ENCODE measurements at places on chromosomes 6 and 20.
A peak's percentile ranks its signal among the peaks of the same experiment; 100 is the strongest.

- no peak for DNase-seq
Observed at GRCh38 chr6:105869835-105870440, 216.2 kb upstream of the PRDM1 start.

- DNase-seq, result no peak
Observed at GRCh38 chr6:144944106-144944505, 659.0 kb downstream of the UTRN start.

DNA sequence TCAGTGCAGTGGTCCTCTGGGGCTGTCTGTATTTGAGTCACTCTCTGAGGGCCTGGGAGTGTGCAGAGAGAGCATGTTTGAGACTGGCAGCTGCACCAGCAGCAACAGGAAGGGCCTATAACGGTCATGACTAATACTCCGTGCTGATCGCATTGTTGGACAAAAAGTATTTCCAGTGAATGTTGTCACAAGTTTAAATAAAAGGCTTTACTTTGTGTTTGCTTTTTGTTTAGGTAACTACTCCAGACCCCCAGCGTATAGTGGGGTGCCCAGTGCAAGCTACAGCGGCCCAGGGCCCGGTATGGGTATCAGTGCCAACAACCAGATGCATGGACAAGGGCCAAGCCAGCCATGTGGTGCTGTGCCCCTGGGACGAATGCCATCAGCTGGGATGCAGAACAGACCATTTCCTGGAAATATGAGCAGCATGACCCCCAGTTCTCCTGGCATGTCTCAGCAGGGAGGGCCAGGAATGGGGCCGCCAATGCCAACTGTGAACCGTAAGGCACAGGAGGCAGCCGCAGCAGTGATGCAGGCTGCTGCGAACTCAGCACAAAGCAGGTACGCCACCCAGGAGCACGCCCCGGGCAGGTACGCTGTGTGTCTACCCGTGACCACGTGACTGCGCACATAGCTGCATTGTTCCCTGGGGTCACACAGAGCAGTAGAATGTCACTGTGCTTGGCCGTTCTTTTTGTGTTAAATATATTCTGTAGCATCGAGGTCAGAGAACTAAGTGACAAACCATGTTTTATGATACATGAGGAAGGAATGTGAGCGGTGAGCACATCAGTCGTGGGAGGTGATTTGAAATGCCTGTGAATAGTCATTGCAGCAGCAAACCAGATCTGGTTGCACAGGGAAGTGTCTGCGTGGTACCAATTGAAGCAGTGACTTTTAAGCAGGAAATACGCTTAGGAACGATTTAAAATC lies 174.7 kb downstream of the TMEM242 start:
- peak; percentile 92 for DNase-seq

- no peak for DNase-seq
Observed at GRCh38 chr6:46014511-46015118, 1.0 kb downstream of the CLIC5 start.

- no peak for DNase-seq
Observed at GRCh38 chr20:19966840-19967239, 50.3 kb upstream of the NAA20 start.

DNA sequence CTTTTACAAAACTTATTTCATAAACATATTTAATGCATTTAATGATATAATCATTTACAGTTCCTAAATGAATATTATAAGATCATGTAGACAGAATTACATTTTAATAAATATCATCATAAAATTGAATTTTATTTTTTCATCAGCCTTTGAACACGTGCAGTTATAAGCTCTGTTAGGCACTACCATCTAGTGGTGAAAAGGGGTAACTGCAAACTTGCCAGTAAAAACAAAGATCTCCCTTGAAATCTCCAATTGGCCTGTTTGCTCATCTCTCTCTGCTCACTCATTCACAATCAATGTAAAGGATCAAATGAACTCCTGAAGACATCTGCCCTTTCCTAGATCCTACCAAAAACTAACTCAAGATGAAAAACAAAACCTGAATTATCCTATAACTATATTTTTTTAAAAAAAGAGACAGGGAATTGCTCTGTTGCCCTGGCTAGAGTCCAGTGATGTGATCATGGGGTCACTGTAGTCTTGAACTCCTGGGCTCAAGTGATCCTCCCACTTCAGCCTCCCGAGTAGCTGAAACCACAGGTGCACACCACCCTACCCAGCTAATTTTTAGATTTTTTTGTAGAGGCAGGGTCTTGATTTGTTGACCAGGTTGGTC lies 31.7 kb downstream of the SAMHD1 start:
- peak; percentile 64 for DNase-seq

- DNase-seq, result no peak
Observed at GRCh38 chr6:1611322-1611571, 1.5 kb downstream of the FOXC1 start.

GRCh38 chr6:48177786-48178185 lies 66.8 kb upstream of the PTCHD4 start:
- no peak for DNase-seq

DNA sequence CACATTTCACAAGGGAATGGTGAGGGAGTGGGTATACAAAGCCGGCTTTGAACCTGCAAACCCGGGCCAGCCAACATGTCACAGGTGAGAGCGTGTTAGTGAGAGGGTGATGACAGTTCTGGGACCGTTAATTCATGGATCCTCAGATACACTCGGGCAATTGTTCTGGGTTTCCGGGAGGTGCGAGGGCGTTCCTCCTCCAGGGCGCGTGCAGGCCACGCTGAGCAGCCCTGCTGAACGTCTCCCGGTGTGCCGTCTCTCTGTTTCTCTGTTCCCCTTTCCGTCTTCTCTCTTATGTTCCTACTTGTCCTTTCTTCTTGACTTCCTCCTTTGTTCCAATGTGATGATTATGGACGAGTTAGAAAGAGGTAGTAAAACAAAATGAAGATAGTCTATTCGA lies 130.0 kb upstream of the GMDS start:
- DNase-seq, result no peak

- peak; percentile 49 for DNase-seq
Observed at GRCh38 chr20:17966432-17967310, 1.9 kb downstream of the SNX5 start.

- DNase-seq, result no peak
Observed at GRCh38 chr6:126831461-126831860, 287.0 kb upstream of the RSPO3 start.

DNA sequence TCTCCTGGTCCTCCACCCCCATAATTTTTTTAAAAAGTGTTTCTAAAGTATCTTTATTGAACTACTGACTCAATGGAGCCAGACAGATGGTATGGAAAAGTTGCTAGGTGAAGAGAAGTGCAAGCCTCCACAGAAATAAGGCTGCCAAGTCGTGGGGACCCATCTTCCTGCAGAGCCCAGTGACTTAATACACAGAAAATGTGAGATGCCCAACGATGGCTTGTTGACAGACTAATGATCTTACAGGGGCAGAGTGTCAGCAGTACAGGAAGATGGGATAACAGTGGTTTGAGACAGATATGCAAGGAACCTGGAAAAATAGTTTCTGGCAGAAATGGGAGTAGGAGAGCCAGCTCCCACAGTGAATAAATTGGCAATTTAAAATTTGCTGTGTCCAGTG lies 43.3 kb downstream of the FYN start:
- no peak for DNase-seq

DNA sequence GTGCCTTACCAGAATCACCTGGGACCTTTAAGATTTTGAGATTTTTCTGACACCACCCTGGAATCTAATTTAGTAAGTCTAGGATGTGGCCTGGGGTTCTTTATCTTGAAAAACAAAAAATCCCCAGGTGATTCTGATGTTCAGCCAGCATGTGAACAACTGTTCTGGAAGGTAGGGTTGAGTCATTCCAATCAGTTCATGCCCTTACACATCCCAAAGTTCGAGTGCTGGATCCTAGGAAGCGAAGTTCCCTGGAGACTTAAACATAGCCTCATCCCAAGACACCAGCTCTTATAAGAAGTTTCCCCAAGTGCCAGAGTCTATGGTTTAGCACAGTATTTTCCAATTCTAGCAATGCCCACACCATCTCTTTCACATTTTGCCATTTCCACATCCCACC lies 6.3 kb upstream of the TSHZ2 start:
- no peak for DNase-seq

DNA sequence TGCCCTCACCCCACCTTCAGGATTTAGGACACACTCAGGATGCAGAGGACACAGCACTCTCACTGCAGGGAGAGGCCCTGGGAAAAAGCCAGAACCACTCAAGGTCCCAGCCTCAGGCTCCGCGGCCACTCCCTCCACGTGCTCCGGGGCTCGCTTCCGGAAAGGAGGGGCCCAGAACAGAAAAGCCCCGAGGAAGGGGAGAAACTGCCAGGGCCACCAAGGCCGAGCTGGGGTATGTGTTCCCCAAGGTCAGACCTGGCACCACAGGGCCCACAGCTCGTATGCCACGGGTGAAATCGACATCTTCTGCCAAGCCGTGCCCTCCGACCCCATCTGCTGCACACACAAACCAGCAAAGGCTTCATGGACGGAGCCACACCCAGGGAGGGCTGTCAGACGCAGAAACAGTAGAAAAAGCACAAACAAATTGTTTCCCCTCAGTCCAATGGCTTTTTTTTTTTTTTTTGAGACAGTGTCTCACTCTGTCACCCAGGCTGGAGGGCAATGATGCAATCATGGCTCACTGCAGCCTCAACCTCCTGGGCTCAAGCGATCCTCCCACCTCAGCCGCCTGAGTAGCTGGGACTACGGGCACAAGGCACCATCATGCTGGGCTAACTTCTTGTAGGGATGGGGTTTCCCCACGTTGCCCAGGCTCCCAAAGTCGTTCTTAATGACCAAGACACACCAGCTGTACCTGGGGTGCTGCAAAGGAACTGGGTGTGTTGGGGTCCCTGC lies 33.4 kb downstream of the SLC2A4RG start:
- no peak for DNase-seq

DNA sequence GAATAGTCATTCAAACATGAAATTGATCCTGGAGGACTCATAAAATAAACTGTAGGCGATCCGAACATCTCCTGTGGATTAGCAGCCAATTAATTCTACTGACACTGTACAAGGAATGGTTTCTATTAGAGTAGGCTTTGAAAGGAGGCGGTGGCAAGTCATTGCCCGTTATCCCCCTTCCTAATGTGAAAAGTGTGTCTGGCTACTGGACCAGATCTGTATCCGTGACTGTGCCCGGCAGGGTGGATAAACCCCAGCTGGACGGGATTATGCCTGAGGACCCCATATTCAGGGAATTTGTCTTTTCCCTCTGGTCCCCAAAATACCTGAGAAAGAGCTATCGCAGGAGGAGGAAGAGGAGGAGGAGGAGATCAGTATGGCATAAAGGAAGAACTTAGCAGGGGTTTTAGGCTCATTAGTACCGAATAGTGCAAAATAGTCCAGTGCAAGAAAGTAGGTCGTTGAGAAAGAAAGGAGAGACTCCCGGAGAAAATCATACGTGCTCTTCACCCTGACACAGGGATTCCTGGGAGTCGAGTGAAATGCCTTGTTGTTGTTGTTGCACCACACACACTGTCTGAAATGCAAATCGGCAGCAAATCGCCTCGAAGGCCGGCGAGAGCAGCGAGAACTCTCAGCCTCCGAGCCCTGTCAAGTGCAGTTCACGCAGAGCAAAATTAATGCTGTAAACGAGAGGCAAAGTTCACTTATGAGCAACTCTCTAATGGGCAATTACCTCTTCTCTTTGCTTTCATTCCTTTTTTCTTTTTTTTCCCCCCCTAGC lies 178.9 kb upstream of the ARID1B start:
- DNase-seq, result no peak

- no peak for DNase-seq
Observed at GRCh38 chr20:62064770-62065673, 659 bp downstream of the TAF4 start.

- DNase-seq, result no peak
Observed at GRCh38 chr6:123380257-123380656, 256.5 kb downstream of the TRDN start.
